ENCODE measurements at places on chromosomes 7 and 10.

DNA sequence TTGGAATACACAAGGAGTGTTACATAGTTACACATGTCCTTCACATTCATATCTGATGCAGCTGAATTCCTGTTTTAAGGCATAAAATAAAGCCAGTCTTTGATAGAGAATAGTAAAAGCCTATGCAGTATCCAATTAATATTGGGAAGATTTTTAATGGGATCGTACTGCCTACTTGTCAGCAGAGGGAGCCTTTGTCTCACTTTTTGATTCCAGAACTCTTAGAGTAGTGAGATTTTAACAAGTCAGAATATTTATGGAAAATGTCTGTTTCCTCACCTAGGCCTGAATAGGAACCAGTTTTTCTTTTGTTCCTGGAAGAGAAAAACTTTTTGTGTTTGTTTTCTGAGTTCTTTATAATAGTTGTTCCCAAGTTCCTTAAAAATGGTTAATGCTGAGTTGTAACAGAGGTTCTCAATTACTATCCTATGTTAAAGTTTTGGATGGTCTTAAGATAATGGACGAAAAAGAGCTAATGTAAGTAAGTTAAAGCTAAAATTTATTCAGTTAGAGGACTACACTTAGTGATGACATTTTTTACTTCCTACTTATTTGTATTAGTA lies 114.0 kb downstream of the BBS9 start:
- no peaks in the 10 kb centered on the region for H3K27me3 ChIP-seq
- H3K4me1 ChIP-seq, result no peaks in the 10 kb centered on the region
- no peak overlapping the region for H3K27ac ChIP-seq
- H3K36me3 ChIP-seq, result no peaks in the 10 kb centered on the region

DNA sequence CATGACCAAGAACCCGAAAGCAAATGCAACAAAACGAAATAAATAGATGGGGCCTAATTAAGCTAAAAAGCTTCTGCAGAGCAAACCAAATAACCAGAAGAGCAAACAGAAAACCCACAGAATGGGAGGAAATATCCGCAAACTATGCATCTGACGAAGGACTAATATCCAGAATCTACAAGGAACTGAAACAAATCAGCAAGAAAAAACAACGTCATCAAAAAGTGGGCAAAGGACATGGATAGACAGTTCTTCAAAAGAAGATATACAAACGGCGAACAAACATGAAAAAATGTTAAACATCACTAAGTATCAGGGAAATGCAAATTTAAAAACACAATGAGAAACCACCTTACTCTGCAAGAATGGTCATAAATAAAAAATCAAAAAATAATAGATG lies 35.3 kb upstream of the CACUL1 start:
- no peak overlapping the region for H3K27ac ChIP-seq
- no peaks in the 10 kb centered on the region for H3K36me3 ChIP-seq
- no peak overlapping the region for H3K4me3 ChIP-seq
- no peak for DNase-seq

GRCh38 chr10:21173802-21174714 lies 276.9 kb upstream of the NEBL start:
- no peak overlapping the region for H3K27ac ChIP-seq
- DNase-seq, result no peak
- no peaks in the 10 kb centered on the region for H3K36me3 ChIP-seq
- H3K4me1 ChIP-seq, result peaks cover 23% of the 10 kb centered on the region
- peaks cover 16% of the 10 kb centered on the region for H3K27me3 ChIP-seq
- peak overlapping the region; percentile 64 for H3K4me3 ChIP-seq

DNA sequence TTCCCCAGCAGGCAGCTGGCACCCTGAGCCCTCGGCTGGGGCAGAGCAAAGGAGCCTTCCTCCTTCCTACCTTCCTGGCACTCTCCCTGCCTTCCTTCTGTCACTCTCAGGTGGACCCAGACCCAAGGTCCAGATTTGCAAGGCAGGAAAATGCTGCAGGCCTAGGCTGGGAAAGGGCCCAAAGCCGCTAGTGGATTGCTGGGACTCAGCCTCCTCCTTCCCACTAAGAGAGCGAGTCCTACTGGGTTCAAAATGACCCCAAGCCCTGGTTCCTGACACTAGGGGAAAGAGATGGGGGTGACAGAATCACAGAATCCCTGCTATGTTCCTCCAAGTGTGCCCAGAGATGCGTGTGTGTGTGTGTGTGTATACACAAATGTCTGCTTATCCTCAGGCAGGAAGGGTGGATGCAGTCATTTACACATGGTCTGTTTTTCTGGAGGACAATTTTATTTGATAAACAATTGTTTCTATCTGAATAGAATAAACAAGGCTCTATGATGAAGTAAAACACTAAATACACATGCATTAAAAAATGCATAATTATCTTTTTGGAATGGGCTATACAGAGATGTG lies 1.3 kb upstream of the PLAU start:
- H3K36me3 ChIP-seq, result no peaks in the 10 kb centered on the region
- peaks cover 72% of the 10 kb centered on the region for H3K4me1 ChIP-seq
- no peak for DNase-seq
- no peaks in the 10 kb centered on the region for H3K27me3 ChIP-seq
- H3K4me3 ChIP-seq, result no peak overlapping the region

DNA sequence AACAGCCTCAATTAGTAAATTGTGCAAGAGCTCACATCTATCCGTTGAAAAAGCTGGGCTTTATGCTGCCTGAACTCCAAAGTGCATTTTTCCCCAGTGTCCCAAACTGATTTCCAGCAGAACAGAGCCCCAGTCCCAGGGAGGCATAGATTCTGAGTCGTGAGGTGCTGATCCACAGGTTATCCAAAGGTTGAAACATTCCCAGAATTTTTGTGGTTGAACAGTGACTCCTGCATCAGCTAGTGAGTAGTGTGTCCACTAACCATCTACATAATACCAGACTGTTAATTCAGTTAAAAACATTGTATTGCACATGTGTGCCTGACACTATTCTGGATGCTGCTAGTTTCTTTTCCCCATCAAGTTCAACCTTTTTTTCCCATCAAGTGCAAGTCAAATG lies 761.5 kb downstream of the GATA3 start:
- H3K27me3 ChIP-seq, result no peaks in the 10 kb centered on the region
- no peaks in the 10 kb centered on the region for H3K4me1 ChIP-seq
- DNase-seq, result no peak

DNA sequence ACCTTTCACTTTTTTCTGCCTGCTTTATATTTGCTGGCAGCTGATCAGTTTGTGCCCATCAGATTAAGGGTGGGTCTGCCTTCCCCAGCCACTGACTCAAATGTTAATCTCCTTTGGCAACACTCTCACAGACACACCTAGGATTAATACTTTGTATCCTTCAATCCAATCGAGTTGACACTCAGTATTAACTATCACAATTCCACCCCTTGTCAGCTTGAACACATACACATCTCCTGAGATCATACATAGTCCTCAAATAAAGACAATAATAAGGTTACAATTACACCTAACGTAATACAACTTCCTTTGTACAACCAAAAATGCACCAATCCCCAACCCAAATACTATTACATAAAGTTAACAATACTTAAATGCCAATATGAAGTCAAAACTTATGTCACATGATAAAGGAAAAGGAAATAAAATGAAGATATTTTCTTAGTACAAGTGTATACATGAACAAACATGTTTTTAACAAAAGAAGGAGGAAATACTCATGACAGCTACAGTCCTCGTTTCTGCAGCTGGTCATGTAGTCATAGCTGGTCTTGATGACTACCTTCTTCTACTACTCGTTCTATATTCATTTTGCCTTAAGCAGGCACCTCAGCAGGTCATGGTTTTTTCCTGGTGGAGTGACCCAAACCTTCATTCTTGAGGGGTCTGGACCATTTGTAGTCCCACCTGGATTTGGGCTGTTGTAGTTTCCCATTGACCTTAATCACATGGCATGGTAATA lies 96.7 kb upstream of the CABCOCO1 start:
- no peak for DNase-seq
- H3K4me1 ChIP-seq, result no peaks in the 10 kb centered on the region
- no peak overlapping the region for H3K4me3 ChIP-seq
- no peaks in the 10 kb centered on the region for H3K27me3 ChIP-seq
- H3K36me3 ChIP-seq, result no peaks in the 10 kb centered on the region

- H3K4me3 ChIP-seq, result no peak overlapping the region
- no peaks in the 10 kb centered on the region for H3K36me3 ChIP-seq
- no peaks in the 10 kb centered on the region for H3K27me3 ChIP-seq
- no peak for DNase-seq
- no peaks in the 10 kb centered on the region for H3K4me1 ChIP-seq
- H3K27ac ChIP-seq, result no peak overlapping the region
Observed at GRCh38 chr7:150935149-150935548, 43.0 kb downstream of the KCNH2 start.

- no peaks in the 10 kb centered on the region for H3K36me3 ChIP-seq
- peak; percentile 78 for DNase-seq
- no peak overlapping the region for H3K27ac ChIP-seq
- H3K4me3 ChIP-seq, result no peak overlapping the region
- H3K4me1 ChIP-seq, result no peaks in the 10 kb centered on the region
- no peaks in the 10 kb centered on the region for H3K27me3 ChIP-seq
Observed at GRCh38 chr10:131625041-131625440, 275.8 kb upstream of the PPP2R2D start.

DNA sequence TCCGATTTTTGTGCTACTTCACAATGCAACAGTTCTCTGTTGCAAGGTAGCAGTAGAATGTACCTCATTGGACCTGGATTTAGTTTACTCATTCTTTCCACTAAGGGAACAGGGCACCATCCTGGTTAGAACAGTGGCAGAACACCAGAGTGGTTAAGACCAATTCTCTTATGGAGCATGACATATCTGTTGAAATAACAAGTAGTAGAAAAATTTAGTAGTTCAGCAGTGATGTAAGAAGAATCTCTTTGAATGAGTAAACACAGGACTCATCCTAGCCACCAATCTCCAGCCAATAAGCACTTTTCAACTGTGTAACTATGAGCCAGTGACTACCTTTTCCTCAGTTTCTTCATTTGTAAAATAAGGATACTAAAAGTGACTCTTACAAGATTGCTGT lies 2.4 kb downstream of the ANKRD22 start:
- H3K36me3 ChIP-seq, result no peaks in the 10 kb centered on the region

- DNase-seq, result no peak
- H3K4me3 ChIP-seq, result no peak overlapping the region
- no peak overlapping the region for H3K27ac ChIP-seq
- H3K4me1 ChIP-seq, result peaks cover 14% of the 10 kb centered on the region
- no peaks in the 10 kb centered on the region for H3K36me3 ChIP-seq
Observed at GRCh38 chr10:76632767-76633051, 1004.9 kb downstream of the KCNMA1 start.

DNA sequence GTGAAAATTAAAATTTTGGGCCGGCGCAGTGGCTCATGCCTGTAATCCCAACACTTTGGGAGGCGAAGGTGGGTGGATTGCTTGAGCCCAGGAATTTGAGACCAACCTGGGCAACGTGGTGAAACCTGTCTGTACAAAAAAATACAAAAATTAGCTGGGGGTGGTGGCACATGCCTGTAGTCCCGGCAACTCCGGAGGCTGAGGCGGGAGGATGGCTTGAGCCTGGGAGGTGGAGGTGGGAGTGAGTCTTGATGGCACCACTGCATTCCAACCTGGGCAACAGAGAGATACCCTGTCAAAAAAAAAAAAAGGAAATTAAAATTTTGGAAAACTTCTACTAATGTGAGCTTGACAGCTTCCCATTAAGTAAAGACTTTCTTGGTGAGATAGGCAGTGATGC lies 3.1 kb downstream of the SRRT start:
- no peak for DNase-seq
- peaks cover 10% of the 10 kb centered on the region for H3K27me3 ChIP-seq

DNA sequence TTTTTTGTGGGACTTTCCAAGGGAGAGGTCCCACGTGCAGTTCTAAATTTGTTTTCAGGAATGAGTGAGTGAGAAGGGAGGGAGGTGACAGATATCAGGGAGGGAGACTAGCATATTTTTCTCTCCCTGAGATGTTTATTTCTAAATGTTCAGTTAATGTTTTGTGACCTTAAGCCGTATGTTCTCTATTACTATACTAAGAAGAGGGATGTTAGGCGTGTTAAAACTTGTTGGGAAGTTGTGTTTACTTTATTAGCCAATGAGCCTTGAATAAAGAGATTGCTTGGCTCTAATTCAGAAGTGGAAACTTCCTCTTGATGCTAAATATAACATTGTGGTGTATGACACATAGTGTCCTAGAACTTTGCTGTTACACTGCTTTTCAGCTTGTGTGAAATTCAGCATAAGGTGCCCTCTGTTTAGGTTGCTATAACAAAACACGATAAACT lies 37.3 kb downstream of the DNAH11 start:
- no peak for DNase-seq
- H3K36me3 ChIP-seq, result no peaks in the 10 kb centered on the region
- peaks cover 33% of the 10 kb centered on the region for H3K4me1 ChIP-seq
- no peak overlapping the region for H3K4me3 ChIP-seq
- no peaks in the 10 kb centered on the region for H3K27me3 ChIP-seq

GRCh38 chr10:36475746-36476145 lies 649.7 kb upstream of the ANKRD30A start:
- no peak overlapping the region for H3K27ac ChIP-seq
- DNase-seq, result no peak
- no peaks in the 10 kb centered on the region for H3K36me3 ChIP-seq
- H3K27me3 ChIP-seq, result no peaks in the 10 kb centered on the region
- no peaks in the 10 kb centered on the region for H3K4me1 ChIP-seq

DNA sequence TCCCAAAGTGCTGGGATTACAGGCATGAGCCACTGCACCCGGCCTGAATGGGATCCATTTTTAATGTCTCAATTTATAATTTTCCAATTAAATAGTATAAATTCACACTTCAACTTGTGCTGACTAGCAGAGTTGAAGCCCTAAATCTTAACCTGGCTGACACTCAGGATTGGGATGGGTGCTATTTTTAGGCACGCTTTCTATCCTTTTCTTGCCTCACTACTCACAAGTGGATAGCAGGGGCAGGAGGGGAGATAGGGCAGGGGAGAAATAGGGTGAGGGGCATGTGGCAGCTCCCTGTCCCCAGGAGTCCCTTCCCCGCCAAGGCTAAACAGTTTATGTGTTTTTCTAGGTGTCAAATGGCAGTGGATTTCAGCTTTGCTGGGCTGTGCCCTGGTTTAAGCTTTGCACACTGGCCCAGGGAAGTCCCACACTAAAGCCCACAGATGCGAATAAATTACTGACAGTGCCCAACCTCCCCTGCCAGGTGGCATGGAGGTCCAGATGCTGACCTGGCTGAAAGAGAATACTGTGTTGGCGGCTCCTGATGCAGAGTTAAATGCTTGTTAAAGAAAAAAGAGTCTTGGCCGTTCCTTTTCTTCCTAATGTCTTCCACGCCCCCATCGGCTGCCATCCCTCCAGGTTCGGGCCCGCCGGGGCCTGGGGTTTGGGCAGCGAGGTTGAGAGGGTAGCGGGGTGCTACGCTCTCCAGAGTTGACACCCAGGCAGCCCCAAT lies 36.2 kb upstream of the EFCAB10 start:
- H3K4me3 ChIP-seq, result no peak overlapping the region
- no peak for DNase-seq
- no peaks in the 10 kb centered on the region for H3K27me3 ChIP-seq

- H3K4me3 ChIP-seq, result no peak overlapping the region
- H3K27ac ChIP-seq, result no peak overlapping the region
- no peaks in the 10 kb centered on the region for H3K4me1 ChIP-seq
- no peaks in the 10 kb centered on the region for H3K27me3 ChIP-seq
- H3K36me3 ChIP-seq, result no peaks in the 10 kb centered on the region
Observed at GRCh38 chr7:144818511-144818910, 17.3 kb downstream of the TPK1 start.
